Naive B cell (primary cell): ENCODE measurements at places on chromosomes 5 and 9.

DNA sequence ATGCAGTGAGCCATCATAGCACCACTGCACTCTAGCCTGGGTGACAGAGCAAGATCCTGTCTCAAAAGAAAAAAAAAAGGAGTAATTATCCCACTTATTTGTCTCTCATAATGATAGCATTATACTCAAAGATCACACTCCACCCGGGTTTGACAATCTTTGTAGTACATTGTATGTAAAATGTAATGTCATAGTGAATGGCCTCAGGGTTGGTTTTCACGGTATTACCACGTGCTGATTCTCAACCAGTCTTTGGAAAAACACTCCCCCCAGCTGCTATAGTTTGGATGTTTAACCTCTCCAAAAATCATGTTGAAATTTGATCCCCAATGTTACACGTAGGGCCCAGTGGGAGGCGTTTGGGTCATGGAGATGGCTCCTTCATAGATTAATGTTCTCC lies 402.4 kb upstream of the GRAMD2B start:
- H3K4me1 ChIP-seq = no peaks in the 10 kb centered on the region
- no peaks in the 10 kb centered on the region for H3K36me3 ChIP-seq
- H3K27ac ChIP-seq = peak overlapping the region; percentile 41
- DNase-seq = no peak
- H3K4me3 ChIP-seq = no peak overlapping the region

DNA sequence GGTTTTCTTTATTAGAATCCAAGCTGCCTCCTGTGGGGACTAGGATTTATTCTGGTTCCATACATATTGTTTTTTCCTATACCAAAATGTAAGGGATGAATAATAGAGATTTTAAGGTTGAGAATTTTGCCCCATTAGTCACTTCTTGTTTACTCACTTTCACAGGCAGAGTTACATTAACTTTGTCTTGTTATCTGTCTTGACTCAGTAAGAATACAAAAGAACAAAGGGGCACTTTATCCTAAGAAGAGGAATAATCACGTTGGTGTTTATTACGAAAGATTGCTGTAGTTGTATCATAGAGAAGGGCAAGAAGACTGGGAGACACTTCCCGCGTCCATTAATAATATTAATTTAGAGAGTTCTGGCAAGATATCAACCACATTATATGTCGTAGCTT lies 599.7 kb upstream of the FTMT start:
- no peaks in the 10 kb centered on the region for H3K4me1 ChIP-seq
- no peak overlapping the region for H3K4me3 ChIP-seq
- H3K36me3 ChIP-seq = no peaks in the 10 kb centered on the region
- H3K27me3 ChIP-seq = no peaks in the 10 kb centered on the region

DNA sequence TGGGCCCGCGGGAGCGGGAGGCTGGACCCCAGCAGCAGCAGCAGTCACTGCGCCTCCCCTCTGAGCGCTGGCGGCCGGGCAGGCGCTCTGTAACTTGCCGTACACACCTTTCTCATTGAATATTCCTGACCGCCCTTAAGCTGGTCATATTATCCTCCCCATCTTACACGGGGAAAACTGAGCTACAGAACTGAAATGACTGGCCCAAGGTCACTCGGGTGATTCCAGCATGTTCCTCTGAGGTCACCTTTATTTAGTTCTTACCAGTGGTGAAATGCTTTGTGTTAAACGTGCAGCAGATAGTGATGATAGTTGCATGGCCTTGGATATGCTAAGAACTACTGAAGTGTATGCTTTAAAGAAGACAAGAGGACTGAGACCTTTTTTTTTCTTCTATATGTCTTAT lies 607 bp downstream of the UQCRQ start:
- H3K27me3 ChIP-seq = no peaks in the 10 kb centered on the region
- DNase-seq = no peak
- H3K4me3 ChIP-seq = peak overlapping the region; percentile 100
- no peaks in the 10 kb centered on the region for H3K36me3 ChIP-seq
- H3K4me1 ChIP-seq = peaks cover 32% of the 10 kb centered on the region

- H3K4me1 ChIP-seq = peaks cover 4% of the 10 kb centered on the region
- H3K36me3 ChIP-seq = no peaks in the 10 kb centered on the region
- H3K4me3 ChIP-seq = peak overlapping the region; percentile 5
- no peak for DNase-seq
Observed at GRCh38 chr5:77957516-77957915, 181.4 kb upstream of the TBCA start.

GRCh38 chr9:134190232-134191121 lies 26.1 kb upstream of the RNU6ATAC start:
- H3K27ac ChIP-seq = no peak overlapping the region
- peaks cover 18% of the 10 kb centered on the region for H3K27me3 ChIP-seq
- no peaks in the 10 kb centered on the region for H3K36me3 ChIP-seq
- no peak for DNase-seq

DNA sequence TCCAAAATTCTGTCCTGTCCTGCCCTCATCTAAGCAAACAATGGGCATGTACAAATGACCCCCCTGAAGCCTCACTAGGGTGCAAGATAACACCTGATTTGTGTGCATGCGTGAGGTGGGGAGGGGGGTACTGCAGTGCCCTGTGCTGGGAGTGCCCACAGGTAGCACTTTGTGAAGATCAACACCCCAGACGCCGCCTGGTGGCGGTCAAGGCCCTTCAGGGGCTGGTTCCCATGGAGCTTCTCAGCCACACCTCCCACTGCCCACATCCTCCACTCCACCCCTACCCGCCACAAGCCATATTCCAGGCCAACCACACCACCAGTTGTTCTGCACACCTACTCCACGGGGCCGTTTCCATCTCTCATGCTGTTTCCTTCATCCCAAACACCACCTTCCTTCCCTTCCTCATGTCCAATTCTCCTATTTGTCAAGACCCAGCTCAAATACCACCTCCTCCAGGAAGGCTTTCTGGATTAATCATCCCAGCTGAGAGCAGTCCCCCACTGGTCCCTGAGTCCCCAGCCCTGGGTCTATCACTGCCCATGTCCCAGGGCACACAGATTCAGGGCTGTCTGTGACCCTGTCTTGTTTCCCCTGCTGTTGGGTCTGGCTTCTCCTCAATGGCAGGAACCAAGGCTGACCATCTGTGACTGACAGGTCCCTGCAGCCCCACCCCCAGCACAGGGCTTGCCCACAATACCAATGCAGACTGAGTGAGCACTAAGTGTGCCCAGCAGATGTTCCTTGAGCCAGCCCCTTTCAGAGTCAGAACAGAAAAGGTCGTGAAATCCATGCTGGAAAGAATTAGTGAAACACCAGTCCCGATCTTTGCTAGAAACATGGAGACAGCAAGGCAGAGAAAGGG lies 178.4 kb downstream of the PAX5 start:
- H3K4me1 ChIP-seq = peaks cover 55% of the 10 kb centered on the region
- no peak for DNase-seq
- peak overlapping the region; percentile 39 for H3K4me3 ChIP-seq
- H3K27me3 ChIP-seq = no peaks in the 10 kb centered on the region
- H3K27ac ChIP-seq = peak overlapping the region; percentile 91

DNA sequence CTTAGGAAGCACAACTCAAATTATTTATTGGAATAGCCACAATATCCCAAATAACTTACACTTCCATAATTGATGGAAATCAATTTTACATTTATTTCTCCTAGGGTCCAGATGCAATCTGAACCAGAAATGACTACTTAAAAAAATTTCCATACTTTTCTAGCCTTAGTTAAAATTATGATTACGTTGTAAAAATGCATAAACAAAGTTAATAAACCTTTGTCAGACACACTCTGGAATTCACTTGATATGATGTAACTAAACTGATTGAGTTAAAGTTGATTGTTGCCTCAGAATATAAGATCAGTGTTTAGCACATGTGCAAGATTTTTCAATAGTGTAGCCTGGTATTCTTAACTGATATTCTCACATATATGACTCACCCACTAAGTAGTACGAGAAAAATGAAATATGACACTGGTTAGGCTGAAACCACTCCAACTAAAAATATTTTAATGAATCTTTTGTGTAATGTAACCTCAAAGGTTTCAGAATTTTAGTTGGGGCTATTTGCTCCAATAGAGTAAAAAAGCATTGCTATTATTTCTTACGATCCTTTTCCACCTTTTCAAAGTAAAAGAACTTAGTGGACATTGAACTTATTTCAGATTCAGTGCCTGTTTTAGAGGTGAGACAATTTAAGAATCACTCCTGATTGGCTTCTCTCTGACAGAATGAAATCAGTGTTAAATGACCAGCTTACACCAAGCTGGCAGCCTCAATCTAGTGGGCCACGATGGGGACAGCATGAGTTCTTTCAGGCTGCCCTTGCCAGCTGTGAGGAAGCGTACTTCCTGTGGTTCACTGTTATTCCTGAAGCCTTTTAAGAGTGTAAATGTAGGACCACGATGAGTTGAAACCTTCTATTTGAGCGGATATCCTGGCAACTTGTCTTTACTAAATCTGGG lies 277.2 kb upstream of the CDH9 start:
- no peak for DNase-seq
- no peak overlapping the region for H3K4me3 ChIP-seq
- no peaks in the 10 kb centered on the region for H3K4me1 ChIP-seq
- H3K36me3 ChIP-seq = no peaks in the 10 kb centered on the region
- no peaks in the 10 kb centered on the region for H3K27me3 ChIP-seq

- H3K4me3 ChIP-seq = no peak overlapping the region
- no peaks in the 10 kb centered on the region for H3K4me1 ChIP-seq
- peaks cover 11% of the 10 kb centered on the region for H3K36me3 ChIP-seq
- DNase-seq = no peak
- peak overlapping the region; percentile 80 for H3K27ac ChIP-seq
Observed at GRCh38 chr5:172902497-172903472, 56.4 kb upstream of the RPL26L1 start.

GRCh38 chr9:130385257-130385656 lies 59.5 kb upstream of the ASS1 start:
- no peaks in the 10 kb centered on the region for H3K4me1 ChIP-seq
- H3K4me3 ChIP-seq = no peak overlapping the region
- no peaks in the 10 kb centered on the region for H3K36me3 ChIP-seq
- no peaks in the 10 kb centered on the region for H3K27me3 ChIP-seq

DNA sequence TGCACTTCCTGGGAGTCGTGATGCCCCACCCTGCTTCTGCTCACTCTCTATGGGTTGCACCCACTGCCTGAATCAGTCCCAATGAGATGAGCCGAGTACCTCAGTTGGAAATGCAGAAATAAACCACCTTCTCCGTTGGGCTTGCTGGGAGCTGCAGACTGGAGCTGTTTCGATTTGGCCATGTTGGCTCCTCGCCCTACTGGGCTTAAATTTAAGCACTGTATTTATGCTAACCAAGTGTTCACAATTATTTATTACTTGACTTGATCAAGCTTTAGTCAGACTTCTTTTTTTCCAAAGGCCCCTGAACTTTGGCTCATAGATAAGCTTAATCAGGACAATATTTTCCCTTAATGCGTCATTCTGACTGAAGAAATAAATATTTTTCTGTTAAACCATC lies 1072.4 kb upstream of the CDH9 start:
- H3K27ac ChIP-seq = no peak overlapping the region
- no peak for DNase-seq
- no peaks in the 10 kb centered on the region for H3K27me3 ChIP-seq
- no peaks in the 10 kb centered on the region for H3K4me1 ChIP-seq
- no peaks in the 10 kb centered on the region for H3K36me3 ChIP-seq

- DNase-seq = no peak
- H3K27me3 ChIP-seq = peaks cover 12% of the 10 kb centered on the region
- H3K4me1 ChIP-seq = no peaks in the 10 kb centered on the region
Observed at GRCh38 chr5:118551716-118552115, 436.6 kb downstream of the DTWD2 start.

DNA sequence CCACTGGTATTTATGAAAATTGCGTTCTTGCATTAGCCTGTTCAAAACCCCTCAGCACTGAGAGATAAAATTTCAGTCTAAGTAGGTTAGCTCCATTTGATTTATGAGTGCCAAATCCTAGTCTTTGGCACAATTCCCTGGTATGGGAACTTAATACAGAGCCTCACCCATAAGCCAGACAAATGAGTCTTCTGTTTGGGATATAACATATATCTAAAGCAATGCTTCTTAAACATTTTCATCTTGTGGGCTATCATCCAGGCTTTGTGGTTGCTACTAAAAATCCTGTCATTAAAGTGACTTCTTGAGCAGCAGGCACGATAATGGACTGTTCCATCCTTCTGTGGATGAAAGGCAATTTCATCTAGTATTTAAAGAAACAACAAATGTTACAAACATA lies 419.5 kb upstream of the ACTBL2 start:
- no peaks in the 10 kb centered on the region for H3K27me3 ChIP-seq
- H3K4me3 ChIP-seq = no peak overlapping the region
- no peak overlapping the region for H3K27ac ChIP-seq
